ENCODE measurements at places on chromosomes 2 and 18.
A peak's percentile ranks its signal among the peaks of the same experiment; 100 is the strongest.

DNA sequence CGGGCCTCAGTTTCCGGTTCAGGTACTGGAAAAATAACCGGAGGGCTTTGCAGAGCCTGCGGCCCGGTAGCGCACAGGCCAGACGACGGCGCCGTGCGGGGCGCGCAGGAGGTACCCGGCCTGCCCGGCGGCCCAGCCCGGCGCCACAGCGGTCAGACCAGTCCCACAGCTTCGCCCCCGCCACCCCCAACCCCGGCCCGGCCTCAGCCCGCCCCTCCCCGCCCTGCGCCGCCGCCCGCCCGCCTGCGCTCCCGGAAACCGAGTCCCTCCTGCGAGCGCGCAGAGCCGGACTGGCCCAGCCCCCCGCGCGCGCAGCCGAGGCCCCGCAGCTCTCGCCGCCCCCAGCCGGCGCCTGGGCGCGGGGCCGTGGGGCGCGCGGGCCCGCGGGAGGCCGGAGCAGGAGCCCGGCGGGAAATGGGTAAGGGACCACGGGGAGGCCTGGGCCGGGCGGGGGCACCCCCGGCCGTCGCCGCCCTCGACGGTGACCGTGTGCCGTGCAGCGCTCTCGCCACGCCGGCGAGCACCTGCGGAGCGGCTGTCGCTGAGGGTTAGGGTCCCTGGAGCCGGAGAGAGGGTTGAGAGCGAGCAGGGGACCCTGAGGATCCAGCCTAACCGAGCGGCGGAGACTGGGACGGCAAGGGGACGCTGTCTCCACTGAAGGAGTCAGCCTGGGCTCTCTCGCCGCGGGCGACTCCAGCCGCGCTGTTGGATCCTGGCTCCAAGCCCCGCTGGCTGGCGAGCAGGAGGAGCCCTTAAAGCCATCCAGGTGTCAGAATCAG, 16.5 kb upstream of the PSD4 start:
- peak; percentile 58 for DNase-seq

DNA sequence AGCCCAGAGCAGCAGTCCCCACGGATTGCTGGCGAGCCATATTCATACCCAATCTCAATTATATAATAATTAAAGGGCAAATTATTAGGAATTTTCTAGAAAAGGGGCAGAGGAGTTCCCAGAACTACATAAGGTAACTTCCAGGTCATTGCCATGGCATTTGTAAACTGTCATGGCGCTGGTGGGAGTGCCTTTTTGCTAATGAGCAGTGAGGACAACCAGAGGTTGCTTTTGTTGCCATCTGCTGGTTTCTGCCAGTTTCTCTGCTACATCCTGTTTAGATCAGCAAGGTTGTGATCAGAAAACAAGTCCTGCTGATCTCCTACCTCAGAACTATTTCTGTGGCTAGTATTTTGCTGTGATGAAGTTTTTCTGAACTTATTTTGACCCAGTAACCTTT, 159.8 kb upstream of the PIEZO2 start:
- DNase-seq, result no peak

DNA sequence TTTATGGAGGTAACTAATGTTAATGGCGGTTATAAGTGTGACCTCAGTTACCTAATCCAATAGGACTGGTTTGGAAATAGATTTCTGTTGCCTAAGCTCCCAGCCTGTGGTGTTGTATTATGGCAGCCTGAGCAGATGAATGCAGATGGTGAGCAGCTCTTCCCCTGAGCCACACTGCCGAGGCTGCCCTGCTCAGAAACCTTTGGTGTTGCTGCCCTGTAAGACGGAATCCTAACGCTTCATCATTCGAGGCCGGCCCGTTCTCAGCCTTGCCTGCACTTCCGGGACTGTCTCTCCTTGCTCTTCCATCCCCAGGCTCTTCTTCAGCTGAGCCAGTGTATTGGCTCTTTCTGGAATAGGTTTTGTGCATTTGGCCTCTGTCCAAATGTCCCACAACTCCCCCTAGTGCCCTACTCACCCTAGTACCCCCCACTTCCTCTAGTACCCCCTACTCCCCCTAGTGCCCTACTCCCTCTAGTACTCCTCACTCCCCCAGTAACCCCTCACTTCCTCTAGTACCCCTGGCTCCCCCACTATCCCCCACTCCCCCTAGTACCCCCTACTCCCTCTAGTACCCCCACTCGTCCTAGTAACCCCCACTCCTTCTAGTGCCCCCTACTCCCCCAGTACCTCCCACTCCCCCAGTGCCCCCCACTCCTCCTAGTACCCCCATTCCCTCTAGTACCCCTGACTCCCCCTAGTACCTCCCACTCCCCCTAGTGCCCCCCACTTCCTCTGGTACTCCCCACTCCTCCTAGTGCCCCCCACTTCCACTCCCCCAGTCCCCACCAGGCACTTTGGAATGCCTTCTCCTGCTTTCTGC, 106.0 kb upstream of the TAF1B start:
- no peak for DNase-seq

DNA sequence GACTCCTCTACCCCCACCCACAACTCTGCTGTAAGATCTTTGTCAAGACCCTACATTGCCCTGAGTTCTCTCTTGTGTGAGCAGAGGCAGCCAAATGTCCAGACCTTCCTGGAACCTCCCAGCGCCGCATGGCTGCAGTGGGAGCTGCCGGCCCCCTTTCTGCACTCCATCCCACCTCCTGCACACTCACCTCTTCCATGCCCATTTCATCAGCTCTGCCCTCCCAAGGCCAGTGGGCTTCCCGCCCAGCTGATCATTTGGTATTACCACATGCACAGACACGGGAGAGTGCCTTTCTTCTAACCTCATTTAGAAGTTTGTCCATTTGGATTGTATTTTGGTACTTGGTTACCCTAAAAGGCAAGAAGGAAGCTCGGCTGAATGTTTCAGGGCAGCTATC, 2.0 kb downstream of the IL1R2 start:
- no peak for DNase-seq

GRCh38 chr2:42947809-42948600, 155.6 kb upstream of the HAAO start:
- DNase-seq, result no peak

GRCh38 chr2:157922336-157922735, 46.2 kb upstream of the ACVR1 start:
- no peak for DNase-seq

DNA sequence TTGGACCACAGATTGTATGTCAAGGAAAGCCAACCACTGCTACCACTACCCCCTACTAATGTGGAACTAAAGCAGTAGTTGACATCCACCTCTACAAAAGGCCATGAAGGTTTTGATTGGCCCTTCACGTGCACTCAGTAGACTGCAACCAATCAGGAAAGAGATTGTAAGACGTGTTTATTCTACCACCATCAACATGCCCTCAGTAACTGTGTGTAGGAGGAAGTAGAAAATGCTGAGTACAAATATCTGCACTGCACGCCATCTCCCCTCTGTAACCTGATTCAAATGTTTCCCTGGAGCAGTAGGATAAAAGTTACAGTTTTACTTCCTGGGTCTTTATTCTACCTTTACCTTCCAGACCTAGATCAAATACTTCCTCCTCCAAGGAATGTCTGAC, 2.9 kb upstream of the CASP10 start:
- DNase-seq, result no peak

DNA sequence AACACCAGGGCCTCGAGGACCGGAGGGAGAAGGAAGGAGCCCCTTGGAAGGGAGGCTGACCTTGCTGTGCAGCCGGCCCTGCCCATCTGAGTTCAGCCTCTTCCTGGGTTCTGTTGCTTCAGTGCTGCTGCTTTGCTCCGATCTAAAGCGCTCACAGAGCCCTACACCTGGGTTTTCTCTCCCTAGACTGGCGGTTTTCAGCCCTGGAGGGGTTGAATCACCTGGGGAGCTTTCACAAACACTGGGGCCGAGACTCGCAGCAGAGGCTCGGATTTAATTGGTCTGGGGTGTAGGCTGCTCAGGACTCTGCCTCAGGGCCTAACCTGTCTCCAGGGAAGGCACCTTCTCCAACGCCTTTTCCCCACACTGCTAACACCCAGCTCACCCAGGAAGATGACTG, 40.9 kb upstream of the SMAD7 start:
- no peak for DNase-seq

DNA sequence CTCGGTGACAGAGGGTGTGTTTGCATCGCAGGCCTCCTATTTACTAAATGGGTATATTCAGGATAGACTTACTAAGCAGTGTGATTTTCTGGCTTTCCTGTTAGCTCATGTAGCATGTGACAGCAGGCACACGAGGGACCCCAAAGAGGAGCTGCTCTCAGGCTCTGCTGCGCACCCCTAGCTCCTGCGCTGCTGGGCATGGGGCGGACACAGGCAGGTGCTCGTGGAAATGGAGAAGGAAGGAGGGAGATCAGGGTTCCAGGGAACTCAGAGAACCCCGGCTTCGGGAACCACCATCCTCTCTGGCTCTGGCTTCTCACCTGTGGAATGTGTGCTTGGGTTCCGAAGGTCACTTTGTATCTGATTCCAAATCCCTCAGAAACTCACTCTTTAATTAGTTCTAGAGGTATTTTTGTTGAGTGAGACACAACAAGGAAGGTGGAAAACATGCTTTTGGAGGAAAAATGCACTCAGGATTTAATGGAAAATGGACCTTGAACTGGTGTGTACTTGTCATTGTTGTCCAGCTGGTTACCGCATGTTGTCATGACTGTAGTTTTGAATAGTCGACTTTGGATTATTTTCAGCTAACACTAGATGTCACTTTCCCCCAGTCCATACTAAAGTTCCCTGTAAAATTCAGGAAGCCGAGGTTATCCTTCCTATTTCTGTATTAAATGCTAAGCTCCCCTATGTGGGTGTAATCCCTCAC, 3.5 kb downstream of the SNTG2 start:
- DNase-seq, result no peak

DNA sequence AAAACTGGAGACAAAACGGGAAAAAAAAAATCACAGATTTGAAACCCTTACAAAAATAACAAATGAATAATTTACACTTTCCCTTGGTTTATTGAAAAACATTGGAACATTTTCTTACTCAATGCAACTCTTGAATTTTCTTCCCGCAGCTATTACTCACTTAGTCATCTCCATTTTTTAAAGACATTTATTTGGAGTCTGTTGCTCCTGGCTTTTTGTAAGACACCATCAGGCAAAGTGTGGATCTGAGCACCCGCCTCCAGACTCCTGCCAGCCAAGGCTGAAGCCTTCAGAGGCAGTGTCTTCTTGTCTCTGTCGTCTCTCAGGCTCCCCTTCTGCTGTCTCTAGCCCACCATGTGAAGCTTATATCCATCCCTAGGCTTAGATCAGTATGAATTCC, 46.2 kb downstream of the TRIB2 start:
- no peak for DNase-seq

- no peak for DNase-seq
Measured at GRCh38 chr2:30209227-30209626, 22.1 kb upstream of the LBH start.

GRCh38 chr2:21404137-21404536, 280.4 kb downstream of the TDRD15 start:
- DNase-seq, result no peak

- DNase-seq, result no peak
Measured at GRCh38 chr2:118738524-118739308, 108.7 kb downstream of the EN1 start.

DNA sequence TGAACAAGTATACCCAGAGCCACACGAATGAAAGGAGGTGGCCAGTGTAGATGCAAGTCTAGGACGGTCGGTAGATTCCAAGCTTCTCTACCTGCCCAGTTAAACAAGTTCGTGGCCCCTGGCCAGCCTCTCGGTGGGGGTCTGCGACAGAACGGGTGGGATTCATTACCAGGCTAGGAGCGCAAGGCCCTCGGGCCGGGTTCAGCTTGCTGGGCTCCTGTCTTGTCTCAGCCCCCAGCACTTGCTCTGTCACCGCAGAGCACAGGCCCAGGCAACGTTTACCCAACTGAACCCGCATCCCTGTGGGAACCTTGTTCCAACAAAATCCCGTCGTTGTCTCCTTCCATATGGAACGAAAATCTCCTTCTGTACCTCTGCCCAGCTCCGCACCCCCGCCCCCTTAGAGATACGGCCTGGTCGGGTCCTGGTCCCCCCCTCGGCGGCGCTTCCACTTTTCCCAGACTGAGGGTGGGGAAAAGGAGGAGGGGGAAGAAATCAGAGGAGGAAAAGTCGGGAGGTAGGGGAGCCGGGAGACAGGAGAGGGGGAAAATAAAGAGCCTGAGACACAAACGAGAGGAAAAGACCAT, 1.9 kb upstream of the EMX1 start:
- no peak for DNase-seq

DNA sequence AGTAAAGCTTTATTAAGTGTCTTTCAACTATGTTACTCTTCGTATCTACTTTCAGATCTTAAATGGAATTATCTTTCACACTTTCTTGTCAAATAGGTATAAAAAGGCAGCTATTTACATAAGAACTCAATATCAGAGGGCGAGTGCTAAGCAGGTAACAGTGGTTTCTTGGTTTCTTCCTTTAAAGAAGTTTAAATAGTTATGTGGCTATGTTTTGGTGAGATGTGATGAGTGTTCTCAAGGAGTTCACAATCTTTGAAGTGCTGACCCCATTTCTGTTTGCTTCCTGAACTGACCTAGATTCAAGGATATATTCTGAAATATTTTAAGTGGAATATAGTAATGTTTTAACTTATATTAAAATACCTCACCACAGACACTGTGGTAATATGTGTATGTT, 161.9 kb downstream of the DPP4 start:
- DNase-seq, result no peak

- DNase-seq, result no peak
Measured at GRCh38 chr18:57480733-57481132, 45.6 kb downstream of the ONECUT2 start.

GRCh38 chr2:80059447-80059846, 245.1 kb downstream of the LRRTM1 start:
- DNase-seq, result no peak

- no peak for DNase-seq
Measured at GRCh38 chr2:7026742-7027141, 109.5 kb downstream of the RNF144A start.

DNA sequence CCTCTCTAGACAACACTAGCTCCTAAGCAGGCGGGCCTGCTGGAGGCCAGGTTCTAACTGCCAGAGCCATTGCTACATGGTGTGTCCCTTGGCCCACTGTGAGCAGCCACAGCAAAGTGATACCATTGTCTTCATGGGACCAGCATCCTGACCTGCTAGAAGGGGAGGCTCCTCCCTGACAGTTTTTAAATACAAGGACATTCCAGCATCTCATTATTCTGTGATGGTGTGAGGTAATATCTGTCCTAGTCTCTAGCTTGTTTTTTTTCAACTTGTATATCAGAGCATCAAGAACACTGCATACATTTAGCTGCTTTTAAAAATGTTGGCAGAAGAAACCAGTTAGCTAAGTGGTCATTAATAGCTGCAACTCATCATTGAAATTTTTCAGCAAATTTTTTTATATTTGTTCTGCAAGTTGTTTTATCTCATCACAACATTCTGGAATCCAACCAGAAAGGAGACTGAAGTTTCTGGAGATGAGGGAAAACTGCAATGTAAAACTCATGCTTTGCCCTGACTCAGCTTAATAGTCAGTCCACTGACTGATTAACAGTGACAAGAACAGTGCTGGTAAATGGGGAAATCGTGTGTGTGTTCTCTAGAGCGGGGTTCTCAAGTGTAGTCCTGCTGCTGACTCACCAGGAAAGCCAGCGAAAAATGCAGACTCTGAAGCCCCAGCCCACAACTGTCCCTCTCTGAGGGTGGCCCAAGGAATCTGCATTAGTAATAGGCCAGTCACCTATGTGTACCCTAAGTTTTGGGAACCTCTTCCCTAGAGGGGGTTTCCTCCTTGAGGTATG, 17.8 kb downstream of the MAPRE3 start:
- no peak for DNase-seq

GRCh38 chr2:213740453-213740852, 456.2 kb downstream of the SPAG16 start:
- DNase-seq, result no peak
